ENCODE measurements at places on chromosomes 1 and 21.

DNA sequence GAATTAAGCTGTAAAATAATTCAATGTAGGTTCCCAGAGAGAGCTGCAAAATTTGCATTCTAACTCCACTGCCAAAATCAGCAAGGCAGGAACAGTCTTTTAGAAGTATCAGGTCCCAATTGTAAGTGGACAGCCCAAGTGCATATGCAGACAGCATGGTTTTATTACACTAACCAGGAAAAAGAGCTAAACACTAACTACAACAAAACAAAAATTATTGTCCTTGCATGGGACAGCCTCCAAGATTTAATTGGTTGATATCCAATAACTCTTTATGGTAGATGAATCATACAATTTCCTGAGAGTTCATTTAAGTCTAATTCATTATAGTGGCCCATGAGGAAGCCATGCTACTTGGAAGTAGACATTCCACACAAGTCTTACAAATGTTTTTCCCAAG is 154.3 kb upstream of the ZNF648 start:
- no peak for DNase-seq

DNA sequence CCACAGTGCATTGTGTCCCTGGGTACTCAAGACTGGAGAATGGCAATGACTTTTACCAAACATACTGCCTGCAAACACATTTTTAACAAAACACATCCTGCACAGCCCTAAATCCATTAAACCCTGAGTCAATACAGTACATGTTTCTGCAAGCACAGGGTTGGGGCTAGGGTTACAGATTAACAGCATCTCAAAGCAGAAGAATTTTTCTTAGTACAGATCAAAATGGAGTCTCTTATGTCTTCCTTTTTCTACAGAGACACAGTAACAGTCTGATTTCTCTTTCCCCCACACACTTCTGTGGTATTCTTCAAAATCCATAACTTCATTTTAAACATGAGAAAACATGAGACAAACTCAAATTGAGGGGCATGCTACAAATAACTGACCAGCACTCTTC is 13.9 kb downstream of the BMP8A start:
- DNase-seq, result no peak

DNA sequence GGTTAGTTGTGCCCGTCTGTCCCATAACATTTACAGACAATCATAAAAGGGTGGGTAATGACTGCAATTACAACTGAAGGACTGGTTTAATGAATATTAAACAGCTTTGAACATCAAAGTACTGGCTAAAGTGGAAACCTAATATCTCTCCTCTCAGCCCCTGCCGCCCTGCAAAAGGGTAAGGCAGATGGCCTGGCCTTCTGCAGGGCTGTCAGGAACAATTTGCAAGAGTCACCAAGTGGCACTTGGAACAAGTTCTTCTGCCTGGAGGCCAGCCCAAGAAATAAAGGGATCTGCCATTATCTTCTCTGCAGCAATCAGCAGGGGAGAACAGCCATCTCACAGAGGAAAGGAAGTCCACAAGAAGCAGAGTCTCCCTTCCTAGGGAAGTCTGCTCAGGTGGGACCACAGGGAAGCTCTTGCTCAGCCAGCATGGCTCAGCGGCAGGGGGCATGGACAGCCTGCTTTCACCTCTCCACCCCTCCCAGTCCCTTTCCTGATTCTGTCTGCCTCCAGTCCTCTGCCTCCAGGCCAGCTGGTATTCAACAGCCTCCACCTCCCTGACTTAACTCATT is 96.1 kb downstream of the TRABD2B start:
- no peak for DNase-seq

DNA sequence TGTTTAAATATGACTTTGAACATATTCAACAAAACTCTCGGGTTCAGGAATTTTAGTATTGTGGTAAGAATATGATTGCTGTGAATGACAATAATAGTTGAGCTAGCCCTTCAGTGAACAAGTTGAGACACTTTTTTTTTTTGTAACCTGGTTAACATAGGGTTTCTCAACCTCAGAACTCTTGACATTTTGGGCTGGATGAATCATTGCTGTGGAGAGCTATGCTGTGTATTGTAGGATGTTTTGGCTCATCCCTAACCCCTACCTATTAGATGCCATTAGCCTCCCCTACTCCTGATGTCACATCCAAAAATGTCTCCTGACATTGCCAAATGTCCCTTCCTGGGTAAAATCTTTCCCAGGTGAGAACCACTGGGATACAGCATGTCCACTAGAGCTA is 113.7 kb downstream of the RUNX1 start:
- no peak for DNase-seq

GRCh38 chr1:11054181-11054580 is 5.6 kb downstream of the SRM start:
- DNase-seq, result no peak

DNA sequence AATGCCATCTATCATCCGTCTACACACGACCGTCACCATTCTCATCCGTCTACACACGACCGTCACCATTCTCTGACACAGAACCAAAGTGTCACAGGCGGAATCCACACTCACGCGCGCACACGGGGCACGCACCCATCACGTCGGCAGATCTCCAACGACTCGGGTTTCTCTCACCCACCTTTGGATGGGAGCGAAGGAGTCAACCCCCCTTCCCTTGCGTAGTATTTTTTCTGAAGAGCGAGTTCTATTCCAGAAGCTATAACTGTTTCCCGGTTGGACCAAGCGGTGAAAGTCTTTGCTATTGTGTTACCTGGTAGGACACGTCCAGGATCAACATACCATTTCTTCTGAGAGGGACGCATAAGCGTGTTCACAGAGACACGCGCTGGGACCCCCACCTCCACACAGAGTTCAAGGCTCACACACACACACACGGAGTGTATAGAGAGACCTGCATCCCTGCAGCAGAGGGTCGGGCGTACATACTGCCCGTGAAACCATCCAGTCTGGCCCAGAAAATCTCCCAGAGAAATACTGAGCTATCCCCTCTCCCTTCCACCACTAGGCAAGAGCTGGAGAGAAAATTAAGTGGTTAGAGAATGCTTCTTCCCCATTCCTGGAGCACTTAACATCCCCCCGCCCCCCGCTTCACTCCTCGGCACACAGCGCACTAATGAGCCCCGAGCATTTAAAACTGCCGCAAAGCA is 741 bp downstream of the DUSP10 start:
- no peak for DNase-seq

GRCh38 chr1:204498981-204499380 is 4.4 kb upstream of the PIK3C2B start:
- DNase-seq, result no peak

DNA sequence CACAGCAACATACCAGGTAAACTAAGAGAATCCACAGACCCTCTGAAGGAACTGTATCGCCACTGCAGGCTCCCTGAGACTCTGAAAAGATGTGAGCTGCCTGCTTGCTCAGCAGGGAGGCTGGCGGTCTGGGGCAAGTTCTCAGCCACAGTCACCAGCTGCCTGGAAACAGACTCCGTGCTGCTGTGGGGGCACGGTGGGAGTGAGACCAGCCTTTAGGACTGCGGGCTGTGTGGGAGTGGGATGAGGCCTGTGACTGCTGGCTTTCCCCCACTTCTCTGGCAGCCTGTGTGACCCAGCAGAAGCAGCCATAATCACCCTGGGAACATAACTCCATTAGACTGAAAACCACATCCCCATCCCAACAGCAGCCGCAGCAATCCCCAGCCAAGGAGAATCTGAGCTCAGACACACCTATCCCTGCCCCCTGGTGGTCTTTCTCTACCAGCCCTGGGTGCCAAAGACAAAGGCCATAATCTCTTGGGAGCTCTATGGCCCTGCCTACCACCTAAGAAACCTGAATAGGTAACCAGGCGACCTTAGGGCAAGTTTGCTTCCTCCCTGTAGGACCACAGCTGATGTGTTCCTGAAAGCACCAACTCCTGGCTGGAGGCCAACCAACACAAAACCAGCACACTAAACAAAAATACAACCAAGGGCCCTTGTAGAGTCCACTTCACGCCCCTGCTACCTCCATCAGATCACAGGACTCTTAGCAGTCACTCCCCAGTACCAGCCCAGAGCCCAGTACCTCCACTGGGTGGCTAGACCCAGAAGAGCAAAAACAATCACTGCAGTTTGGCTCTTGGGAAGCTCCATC is 151.5 kb downstream of the SMYD3 start:
- DNase-seq, result no peak

- DNase-seq, result no peak
These were observed 164.2 kb downstream of the NRIP1 start for GRCh38 chr21:14900611-14901010.

DNA sequence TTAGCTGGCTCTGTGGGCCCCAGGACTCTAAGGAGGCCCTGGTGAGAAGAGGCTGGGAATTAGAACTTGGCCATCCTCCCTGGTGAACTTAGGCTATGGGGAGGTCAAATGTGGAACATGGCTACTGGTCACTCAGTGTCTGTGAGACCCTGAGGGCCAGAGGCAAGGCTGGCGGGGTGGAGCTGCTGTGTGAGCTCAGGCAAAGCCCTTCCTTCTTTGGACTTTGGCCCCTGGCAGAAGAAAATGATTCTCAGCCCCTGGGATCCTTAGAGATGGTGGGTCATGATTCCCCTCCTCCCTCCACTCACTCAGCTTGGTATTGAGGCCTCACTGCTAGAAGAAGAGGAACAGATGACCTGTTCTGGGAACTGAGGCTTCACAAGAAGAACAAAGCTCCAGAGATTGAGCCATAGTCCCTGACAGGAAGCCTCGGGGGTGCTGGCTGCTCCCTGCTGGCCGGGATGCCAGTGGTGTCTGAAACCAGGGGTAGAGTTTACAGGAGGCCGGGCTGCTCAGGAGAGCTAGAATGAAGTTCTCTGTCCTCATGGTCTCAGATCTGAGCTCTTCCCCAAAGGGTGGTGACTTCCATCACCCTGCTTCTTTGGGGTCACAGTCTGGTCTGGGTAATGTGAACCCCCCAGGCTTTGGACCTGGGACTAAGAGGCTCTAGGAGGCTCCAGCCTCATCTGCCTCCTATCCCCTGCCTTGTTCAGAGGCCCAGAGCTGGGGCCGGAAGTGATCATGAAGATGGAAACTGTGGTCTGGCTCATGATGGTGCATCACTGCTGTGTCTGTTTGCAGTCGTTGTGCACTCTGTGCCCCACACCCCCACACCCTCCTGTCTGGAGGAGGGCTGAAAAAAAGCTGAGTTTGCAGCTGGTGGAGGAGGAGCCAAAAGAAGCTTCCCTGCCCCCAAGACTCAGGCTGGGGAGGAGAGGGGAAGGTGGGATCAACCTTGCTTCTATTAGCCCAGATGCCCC is 905 bp downstream of the BTBD19 start:
- DNase-seq, result peak; percentile 95

GRCh38 chr21:33403128-33403785 is at the start of gene IFNGR2:
Gene IFNGR2, plus strand, starts transcription at chr21:33403413. Its CDS starts 131 bp downstream, at chr21:33403544.
- DNase-seq, result no peak

DNA sequence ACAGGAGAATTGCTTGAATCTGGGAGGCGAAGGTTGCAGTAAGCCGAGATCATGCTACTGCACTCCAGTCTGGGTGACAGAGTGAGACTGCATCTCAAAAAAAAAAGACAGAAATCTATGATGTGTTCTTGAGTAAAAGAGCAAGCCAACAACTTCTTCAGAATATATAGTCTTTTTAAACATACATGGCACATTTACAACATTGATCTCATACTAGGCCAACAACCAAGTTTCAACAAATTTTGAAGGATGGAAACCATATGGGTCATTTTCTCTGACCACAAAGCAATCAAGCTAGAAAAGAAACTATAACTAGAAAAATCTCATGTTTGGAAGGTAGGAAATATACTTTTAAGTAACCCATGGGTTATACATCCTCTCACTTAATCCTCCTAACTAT is 38.3 kb downstream of the PAFAH2 start:
- DNase-seq, result no peak

GRCh38 chr1:192224396-192224795 is 66.1 kb downstream of the RGS18 start:
- no peak for DNase-seq

GRCh38 chr1:116377541-116378529 is 4.8 kb downstream of the ATP1A1 start:
- no peak for DNase-seq

Data from Jurkat, Clone E6-1 (cell line).